ENCODE measurements at places on chromosomes 2 and 18.
A peak's percentile ranks its signal among the peaks of the same experiment; 100 is the strongest.

- no peak for DNase-seq
Measured at GRCh38 chr2:150417278-150417677, 70.2 kb downstream of the RND3 start.

GRCh38 chr2:148968776-148969319 is 69.7 kb upstream of the LYPD6B start:
- no peak for DNase-seq

DNA sequence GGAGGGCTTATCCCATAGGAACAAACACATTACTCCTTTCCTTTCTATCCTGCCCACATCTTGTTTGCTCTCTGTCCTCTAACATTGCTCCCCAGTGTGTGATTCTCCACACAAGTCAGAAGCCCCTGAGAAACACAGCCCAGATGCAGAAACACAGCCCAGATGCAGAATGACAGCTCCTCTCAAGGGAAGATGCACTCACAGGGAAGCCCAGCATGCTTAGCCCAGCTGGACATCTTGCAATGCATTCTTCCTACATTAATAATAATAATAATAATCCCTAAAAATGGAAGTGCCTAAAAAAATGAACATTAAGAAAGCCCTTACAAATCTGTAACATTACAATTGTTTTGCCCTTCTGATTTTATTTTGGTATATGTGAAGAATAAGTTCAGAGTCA is 172.1 kb downstream of the CBLN2 start:
- DNase-seq = no peak

DNA sequence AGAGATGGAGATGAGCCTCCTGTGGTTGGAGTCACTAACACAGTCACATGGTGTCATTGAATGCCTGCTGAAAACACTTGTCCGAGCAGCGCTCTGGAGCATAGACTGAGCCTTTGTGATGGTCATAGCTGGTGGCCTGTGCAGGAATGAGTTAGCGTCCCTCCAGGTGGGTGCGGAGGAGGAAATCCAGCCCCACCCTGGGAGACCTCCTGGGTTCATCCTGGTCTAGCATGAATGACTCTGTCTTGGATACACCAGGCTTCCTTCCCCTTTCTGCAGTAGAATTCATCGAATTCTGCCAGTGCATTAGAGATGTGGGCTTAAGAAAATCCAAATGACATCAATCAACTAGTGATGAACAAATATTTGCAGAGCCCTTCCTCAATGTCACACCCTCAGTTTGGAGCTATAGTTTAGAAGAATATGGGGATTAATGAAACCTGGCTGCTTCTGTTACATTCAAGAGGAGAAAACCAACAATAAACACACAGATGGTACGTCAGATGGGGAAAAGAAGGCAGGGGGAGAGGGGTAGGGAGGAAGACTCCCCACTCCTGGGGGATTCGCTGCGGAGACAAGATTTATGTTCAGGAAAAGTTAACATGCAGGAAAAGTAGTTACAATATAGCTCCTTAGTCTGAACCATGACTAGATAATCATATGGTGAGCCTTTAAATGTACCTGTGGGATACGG is 136.7 kb downstream of the DDX1 start:
- DNase-seq = no peak

- no peak for DNase-seq
Measured at GRCh38 chr18:45526114-45526841, 89.0 kb upstream of the SLC14A2 start.

DNA sequence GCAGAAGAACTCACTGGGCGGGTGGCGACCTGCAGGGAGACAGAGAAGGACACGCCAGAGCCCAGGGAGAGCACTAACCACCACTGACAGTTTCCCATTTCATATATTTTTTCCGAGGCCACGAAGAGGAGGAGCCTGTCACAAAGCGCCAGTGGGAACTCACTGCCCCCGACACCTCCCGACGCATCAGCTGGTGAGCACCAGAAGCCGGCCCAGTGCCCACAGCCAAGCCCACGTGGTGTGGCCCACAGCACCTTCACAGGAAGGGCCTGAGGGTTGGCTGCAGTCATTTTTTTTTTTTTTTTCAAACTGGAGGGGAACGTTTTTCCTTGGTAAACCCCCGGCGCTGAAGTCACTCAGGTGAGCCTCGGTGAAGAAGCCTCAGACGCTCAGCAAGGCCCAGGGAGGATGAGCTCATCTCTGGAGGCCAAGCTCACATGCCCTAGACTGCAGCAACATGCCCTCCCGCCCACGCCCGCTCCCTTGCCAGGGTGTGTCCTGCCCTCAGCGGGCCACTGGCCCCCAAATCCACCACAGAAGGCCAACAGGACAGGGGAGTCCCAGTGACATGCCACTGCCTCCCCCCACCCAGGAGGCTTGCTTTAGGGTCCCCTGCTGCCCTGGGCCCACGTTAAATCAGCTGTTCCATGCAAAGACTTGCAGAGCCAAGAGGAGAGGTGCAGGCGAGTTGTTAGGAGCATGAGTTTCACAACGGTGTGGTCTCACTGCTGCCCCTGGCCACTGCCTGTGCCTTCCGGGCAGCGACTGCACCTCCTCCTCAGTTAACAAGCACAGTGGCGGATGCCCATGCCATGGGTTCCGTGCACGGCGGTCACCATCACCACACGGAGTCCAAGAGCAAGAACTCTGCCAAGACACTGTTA is 68.1 kb downstream of the PARD6G start:
- no peak for DNase-seq

DNA sequence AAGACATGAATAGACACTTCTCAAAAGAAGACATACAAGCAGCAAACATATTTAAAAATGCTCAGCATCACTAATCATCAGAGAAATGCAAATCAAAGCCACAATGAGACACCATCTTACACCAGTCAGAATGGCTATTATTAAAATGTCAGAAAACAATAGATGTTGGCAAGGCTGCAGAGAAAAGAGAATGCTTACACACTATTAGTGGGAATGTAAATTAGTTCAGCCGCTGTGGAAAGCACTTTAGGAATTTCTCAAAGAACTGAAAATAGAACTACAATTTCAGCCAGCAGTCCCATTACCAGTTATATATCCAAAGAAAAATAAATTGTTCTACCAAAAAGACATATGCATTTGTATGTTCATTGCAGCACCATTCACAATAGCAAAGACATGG is 61.7 kb downstream of the STRADB start:
- DNase-seq = no peak

DNA sequence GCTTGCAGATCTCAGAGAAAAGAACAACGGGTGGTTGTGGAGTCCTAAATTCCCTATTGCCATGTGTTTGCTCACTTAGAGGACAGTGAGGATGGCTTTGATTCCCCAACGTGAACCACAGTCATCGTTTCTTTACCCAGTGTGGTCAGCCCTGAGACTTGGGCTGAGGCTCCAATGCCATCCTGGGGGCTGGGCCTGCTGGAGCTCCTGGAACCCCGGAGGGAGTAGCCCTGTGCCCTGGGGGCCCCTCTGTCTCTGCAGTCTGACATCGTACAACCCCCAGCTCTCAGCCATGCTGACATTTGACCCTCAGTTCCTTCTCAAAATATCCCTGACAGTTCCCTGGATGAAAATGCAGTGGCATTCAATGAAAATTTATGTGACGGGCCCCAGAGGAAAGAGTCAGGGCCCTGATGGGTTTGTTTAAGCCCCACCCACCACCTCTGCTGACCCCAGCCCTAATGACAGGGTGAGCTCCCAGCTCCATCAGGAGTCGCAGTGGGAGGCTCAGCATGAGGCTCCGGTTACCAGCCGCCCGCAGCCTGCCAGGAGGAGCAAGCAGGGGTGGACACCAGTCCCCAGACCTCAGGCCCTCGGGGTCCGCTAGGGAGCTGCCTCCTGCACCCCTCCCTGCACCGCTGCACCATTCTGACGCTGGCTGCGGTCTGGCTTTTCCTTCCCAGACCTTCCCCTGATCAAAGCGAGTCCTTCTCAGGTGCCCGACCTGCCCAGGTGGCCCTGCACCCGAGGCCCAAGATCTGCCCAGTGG is 120.9 kb downstream of the TWIST2 start:
- DNase-seq = no peak

GRCh38 chr2:152174574-152174973 is 989 bp downstream of the STAM2 start:
- no peak for DNase-seq

- no peak for DNase-seq
Measured at GRCh38 chr18:80238651-80239260, 8.6 kb downstream of the PARD6G start.

GRCh38 chr18:48200631-48201336 is 208.4 kb downstream of the ZBTB7C start:
- no peak for DNase-seq

DNA sequence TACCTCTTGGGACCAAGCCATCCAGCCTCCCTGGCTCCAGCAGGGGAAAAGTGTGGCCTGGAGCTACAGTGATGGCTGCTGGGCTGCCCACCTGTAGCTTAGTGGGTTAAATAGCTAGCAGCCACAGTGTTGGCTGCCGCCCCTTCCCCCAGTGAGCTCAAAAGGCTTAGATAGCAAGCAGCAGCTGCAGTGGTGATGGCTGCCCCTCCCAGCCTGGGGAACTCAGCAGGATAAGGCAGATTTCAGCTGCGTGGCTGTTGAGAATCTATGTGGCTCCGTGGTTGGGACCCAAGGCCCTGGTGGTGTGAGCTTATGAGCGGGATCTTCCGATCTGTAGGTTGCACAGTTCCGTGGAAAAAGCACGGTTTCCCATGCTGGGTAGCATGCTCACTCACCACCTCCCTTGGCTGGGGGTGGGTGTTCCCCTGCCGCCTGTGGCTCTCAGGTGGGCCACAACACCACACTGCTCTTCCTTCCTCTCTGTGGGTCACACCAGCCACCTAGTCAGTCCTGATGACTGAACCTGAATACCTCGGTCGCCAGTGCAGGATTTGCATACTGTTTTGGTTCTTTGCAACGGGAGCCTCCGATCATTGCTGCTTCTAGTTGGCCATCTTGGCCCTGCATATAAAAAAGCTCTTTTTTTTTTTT is 946.5 kb upstream of the FAM98A start:
- DNase-seq = no peak

- no peak for DNase-seq
Measured at GRCh38 chr2:120438301-120439066, 92.5 kb downstream of the INHBB start.

DNA sequence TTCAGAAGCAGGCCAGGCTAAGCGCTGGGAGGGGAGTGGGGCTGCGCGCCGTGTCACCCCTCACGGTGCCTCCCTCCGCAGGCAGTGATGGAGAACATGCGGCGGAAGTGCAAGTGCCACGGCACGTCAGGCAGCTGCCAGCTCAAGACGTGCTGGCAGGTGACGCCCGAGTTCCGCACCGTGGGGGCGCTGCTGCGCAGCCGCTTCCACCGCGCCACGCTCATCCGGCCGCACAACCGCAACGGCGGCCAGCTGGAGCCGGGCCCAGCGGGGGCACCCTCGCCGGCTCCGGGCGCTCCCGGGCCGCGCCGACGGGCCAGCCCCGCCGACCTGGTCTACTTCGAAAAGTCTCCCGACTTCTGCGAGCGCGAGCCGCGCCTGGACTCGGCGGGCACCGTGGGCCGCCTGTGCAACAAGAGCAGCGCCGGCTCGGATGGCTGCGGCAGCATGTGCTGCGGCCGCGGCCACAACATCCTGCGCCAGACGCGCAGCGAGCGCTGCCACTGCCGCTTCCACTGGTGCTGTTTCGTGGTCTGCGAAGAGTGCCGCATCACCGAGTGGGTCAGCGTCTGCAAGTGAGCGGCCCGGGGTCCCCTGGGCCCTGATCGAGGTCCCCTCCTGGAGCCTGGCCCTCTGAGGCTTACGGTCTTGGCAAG is 12.2 kb downstream of the WNT10A start:
- DNase-seq = peak; percentile 84

DNA sequence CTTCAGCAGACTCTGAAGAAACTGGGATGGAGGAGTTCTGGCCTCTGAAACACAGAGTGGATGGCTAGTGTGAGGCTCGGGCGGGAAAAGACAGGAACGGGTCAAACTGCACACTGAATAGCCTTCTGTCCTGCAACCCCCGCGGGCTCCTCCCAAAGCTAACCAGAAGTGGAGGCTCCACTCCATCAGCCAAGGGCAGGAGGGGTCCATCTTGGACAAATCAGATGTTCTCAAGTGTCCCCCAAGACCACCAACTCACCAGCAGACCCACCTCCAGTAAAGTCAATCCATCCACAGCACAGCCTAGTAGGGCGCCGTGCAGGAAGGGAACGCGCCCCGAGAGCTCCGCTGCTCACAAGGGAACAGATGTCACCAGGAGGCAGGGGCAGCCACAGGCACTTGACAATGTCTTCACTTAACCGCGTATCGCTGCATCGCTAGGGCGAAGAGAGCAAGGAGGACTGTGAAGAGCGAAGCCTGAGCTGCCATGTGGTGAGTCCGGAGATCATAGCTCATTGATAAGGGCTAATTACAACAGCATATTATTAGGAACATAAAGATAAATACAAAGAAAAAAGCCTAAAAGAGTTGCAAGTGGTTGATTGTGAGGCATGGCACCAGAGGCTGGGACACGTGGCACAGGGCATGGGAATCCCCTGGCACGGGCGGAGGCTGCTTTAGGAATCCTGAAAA is 494.6 kb upstream of the MYT1L start:
- no peak for DNase-seq

GRCh38 chr18:72973841-72974240 is 106.1 kb upstream of the NETO1 start:
- DNase-seq = no peak

GRCh38 chr2:46416739-46417403 is 62.5 kb upstream of the TMEM247 start:
- DNase-seq = no peak

DNA sequence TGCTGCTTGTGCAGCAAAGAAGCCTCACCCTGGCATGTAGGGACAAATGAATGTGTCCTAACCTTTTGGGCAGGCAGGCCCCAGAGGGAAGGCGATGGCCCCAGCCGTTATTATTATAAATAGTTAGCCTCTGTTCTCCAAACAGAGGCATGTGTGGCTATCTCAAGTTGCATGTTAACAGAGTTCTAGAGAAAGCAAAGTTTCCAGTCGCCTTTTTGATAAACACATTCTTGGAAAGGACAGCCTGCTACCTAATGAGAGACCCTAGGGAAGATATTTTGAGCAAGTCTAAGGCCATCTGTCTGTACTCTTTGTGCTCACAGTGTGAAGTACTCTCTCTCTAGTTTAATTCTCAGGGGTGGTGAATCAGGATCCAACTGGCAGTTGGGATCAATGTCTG is 97.4 kb upstream of the FHL2 start:
- DNase-seq = no peak

- no peak for DNase-seq
Measured at GRCh38 chr2:35035883-35036282, 1319.7 kb upstream of the CRIM1 start.

- DNase-seq = no peak
Measured at GRCh38 chr2:205129531-205129930, 552.8 kb upstream of the NRP2 start.

DNA sequence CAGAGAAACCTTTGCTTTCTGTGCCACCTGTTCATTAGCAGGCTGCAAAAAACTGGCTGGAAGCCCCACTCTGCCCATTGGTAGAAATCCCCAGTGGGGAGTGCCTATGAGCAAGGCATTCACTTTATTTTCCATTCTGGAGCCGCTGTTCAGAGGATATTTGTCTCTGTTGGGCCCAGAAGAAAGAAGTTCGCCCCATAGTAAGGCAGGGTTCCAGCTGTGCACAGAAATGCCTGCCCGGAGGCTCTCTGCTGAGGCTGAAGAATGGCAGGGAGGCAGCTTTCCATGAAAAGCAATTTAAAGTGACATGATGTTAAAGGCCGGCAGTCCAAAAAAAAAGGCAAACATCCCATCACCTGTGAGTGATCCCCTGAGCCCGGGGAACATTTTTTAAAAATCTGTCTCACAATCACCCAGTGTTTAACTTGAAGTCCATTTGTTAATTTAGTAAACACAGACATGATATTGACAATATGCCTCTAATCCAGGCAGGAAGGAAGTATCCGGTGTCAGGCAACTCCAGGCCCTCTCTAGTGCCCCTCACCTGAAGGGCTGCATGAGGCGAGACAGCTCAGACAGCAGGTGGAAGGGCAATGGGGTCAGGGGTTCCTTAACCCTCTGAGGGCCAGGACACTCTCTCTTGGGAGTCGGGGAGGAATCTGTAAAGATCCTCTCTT is 265.1 kb upstream of the SIX2 start:
- no peak for DNase-seq

Data from activated CD4-positive, alpha-beta T cell treated with anti-CD3 and anti-CD28 coated beads, Interleukin-2, amount 50 U/mL, for 1 hour (primary cell).